Cardiac fibroblast (primary cell): ENCODE measurements at places on chromosomes 1 and 21.

- no peak for DNase-seq
Measured at GRCh38 chr1:202230061-202230938, 36.7 kb downstream of the LGR6 start.

- no peak for DNase-seq
Measured at GRCh38 chr1:246364415-246364941, 142.6 kb downstream of the SMYD3 start.

- DNase-seq: no peak
Measured at GRCh38 chr21:35045542-35046262, 3.4 kb downstream of the RUNX1 start.

DNA sequence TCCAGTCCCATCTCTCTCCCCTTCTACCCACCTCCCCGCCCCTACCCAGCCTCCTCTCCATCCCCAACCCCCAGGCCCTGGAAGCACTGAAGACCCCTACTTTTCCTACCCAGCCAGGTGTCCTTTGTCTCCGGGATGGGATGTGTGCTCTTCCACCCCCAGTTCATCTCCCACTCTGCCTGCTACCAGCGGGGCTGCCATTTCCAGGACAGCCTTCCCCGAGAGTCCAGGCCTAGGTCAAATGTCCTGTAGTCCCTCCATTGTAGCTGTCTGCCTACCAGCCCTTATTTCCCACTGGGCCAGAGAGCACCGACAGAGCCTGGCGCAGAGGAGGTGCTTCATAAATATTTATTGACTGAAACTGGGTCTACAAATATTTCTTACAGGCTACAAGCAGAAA lies 72.0 kb upstream of the TLR5 start:
- DNase-seq: no peak

GRCh38 chr1:86089765-86090164 lies 66.8 kb downstream of the COL24A1 start:
- no peak for DNase-seq

DNA sequence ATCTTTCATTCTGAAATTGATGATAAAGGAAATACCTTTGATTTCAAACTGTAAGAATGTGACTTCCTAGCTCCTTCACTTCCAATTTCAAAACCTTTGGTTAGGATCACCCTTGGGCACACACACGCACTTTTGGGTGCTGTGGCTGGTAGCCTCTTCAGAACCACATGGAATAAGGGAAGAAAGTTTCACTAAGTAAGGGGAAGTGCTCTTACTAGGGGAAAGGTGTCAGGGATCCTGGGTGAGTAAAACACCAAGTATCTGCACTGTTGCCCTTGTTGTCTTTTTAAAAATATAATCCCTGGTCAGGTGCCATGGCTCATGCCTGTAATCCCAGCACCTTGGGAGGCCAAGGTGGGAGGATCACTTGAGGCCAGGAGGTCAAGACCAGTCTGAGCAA lies 132.4 kb downstream of the SDCCAG8 start:
- DNase-seq: no peak

DNA sequence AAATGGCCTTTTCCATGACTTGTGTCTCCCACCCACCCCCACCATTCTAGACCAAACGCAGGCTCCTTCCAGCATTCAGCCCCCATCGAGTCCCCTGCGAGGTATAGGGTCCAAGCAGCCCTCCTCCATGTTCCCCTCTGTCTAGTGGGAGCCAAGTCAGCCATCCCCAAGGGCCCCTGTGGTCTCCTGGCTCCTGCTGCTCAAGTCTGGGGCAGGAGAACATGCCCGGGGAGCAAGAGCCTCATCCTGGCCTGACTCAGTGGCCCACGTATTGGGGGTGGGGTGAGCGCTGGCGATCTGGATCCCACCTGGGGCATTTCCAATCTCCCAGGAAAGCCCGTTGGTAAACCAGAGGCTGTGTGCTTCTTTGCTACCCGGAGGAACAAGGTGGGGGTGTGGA lies 4.1 kb upstream of the PRDM16 start:
- DNase-seq: no peak
